ENCODE measurements at places on chromosomes 16 and 17.

DNA sequence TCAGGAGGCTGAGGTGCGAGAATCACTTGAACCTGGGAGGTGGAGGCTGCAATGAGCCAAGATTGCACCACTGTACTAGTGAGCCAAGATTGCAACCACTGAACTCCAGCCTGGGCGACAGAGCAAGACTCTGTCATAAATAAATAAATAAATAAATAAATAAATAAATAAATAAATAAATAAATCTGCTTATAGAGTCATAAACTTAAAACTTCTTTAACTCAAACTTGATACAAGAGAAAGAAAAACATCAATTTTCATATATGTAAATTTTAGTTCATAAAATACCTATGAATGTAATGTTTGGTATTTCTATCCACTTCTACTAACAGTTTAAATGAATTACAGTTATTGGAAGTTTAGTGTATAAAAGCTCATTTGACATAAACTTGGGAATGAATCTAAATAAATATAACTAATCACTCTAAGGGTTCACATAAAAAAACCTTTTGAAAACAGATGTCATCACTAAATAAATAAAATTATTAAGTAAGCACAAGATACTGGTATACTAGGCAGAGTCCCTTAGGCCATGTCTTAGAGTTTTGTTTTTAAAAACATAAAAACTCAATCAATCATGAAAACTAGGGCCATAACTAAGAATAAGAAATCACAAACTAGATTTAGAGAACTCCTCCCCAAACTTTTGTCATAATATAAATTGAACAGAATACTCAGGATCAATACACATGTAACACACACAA, 54.1 kb downstream of the SMURF2 start:
- DNase-seq = no peak

- DNase-seq = no peak
Observed at GRCh38 chr17:28675490-28675889, 13.5 kb downstream of the SUPT6H start.

DNA sequence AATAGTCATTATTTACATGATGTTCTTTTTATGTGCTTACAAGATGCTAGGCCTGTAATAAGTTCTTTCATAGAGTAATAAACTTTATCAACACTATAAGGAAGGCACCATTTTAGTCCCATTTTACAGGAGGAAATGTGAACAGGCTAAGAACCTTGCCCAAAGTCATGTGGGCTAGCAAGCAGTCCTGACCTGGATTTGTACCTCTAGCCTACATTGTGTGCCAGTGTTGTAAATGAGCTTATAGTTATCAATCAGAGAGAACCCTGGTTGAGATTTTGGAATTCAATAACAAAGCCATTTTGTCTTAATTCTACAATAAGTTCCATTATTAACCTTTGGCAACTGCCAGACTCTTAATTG, 6.7 kb upstream of the TBKBP1 start:
- no peak for DNase-seq

GRCh38 chr16:16030449-16030848, 81.0 kb downstream of the ABCC1 start:
- no peak for DNase-seq

- DNase-seq = no peak
Observed at GRCh38 chr16:87955302-87956097, 4.3 kb downstream of the BANP start.

DNA sequence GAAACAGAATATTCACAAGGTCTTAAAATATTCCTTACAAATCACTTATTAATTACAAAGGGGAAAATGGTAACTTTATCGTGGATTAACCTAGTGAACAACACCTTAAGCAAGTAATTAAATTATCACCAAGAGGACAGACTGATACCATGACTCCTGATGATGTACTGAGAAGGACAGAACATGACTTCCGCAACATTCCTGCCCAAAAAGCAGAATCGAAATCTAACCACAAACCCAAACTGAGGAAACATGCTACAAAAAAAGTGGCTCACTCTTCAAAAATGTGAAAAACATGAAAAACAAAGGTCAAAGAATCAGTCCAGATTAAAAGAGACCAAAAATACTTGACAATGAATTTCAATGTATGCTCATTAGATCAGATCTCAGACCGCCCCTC, 151.5 kb downstream of the AATF start:
- DNase-seq = no peak

DNA sequence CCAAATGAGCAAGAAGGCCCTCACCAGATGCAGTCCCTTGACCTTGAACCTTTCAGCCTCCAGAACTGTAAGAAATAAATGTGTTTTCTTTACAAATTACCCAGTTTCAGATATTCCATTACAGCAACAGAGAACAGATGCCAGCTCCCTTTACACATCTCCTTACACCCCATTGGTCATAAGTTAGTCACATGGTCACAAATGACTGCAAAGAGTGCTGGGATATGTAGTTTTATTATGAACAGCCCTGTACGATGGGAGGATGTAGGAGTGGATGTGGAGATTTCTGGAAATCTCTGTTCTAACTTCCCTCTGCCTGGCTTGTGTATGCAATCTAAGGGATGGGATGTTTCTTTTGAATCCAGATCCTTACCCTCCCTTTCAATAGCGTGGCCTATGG, 13.3 kb upstream of the RPL38 start:
- DNase-seq = no peak

GRCh38 chr17:41806685-41807445, 4.9 kb downstream of the P3H4 start:
- DNase-seq = no peak

- no peak for DNase-seq
Observed at GRCh38 chr17:75512926-75513640, 2.3 kb downstream of the CASKIN2 start.

GRCh38 chr17:51721730-51722129, 436.8 kb downstream of the CA10 start:
- DNase-seq = no peak

GRCh38 chr16:7211781-7212180, 120.9 kb upstream of the RBFOX1 start:
- DNase-seq = no peak

DNA sequence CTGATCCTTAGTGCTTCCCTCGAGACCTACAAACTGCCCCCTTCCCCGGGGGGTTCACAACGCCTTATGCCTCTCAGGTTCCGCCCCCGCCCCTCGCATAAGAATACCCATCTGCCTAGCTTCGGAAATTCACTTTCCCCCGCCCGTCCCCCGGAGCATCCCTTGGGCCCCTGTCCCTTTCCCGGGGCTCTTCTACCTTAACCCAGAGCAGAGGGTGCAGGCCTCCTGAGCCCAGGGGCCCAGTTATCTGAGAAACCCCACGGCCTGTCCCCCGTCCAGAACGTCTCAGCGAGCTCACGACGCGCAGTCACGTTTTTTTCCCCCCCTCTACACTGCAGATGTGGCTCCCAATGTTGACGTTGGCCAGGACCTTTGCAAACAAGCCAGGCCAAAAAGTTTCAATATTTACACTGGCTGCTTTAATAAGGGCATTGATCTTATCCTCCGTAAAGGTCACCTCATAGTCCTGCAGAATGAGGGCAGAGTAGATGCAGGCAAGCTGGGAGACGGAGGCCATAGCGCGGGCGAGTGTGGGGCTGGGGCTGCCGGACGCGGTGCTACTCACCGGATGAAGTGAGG, 1.4 kb upstream of the NBR1 start:
- peak; percentile 13 for DNase-seq

GRCh38 chr16:87698241-87698640, 67.5 kb downstream of the KLHDC4 start:
- no peak for DNase-seq

- DNase-seq = peak; percentile 30
Observed at GRCh38 chr17:11644265-11645212, 46.3 kb downstream of the DNAH9 start.

- no peak for DNase-seq
Observed at GRCh38 chr17:39252788-39253460, 27.2 kb upstream of the STAC2 start.

GRCh38 chr17:563616-564015, 151.0 kb downstream of the VPS53 start:
- no peak for DNase-seq
